NCI-H187 treated with DMSO at 0.1 percent for 48 hours (cell line): ENCODE measurements at places on chromosomes 2 and 18.

- no peak for DNase-seq
These were observed 12.8 kb downstream of the PGAP1 start for GRCh38 chr2:196913691-196914090.

DNA sequence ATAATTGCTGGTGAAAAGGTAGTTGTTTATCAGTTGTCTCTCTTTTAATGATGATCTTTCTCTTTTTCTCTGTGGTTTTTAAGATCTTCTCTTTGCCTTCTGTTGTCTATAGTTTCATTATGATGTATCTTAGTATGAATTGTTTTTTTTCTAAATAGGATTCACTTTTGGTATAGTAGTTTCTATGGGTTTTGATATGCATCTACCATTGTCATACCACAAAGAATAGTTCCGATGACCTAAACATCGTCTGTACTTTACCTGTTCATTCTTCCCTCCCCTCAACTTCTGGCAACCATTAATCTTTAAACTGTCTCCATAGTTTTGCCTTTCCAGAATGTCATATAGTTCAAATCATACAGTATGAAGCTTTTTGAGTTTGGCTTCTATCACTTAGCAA is 19.6 kb downstream of the RDH14 start:
- no peak for DNase-seq

GRCh38 chr2:185583058-185583816 is 155.4 kb upstream of the FSIP2 start:
- DNase-seq, result no peak

GRCh38 chr18:42047721-42048120 is 92.7 kb downstream of the PIK3C3 start:
- no peak for DNase-seq

- DNase-seq, result no peak
These were observed 22.3 kb downstream of the DCDC2C start for GRCh38 chr2:3725458-3726250.

DNA sequence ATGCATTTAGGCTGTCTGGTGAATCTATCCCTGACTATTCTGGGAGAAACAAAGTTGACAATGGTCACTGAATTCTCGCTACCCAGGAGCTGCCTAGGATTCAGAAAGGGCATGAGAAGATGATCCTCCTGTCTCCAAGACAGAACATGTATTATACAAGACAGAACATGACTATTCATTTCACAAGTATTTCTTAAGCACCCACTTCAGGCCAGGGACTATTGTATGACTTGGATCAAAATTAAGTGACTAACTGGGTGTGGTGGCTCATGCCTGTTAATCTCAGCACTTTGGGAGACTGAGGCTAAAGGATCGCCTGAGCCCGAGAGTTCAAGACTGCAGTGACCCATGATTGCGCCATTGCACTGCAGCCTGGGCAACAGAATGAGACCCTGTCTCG is 235.8 kb upstream of the RAB12 start:
- DNase-seq, result no peak

GRCh38 chr2:45910473-45911060 is 259.1 kb downstream of the PRKCE start:
- no peak for DNase-seq

DNA sequence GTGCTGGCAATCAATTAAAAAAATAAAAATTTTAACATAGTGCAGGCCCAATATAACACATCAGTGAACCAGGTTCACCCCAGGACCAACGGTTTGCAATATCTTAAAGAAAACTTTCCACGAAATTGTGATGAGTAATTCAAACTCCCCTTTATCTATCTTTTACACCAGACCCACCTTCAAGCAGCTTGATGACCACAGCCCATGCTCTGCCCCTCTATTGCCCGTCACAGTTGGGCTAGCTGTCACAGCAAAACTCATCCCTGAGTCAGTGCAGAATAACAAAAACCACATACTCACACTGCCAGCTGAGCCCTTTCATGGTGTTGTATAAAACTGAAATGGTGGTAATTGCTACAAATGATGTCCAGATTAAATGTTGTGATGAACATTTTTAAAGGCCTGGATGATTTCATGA is 112.5 kb upstream of the CREB1 start:
- no peak for DNase-seq

DNA sequence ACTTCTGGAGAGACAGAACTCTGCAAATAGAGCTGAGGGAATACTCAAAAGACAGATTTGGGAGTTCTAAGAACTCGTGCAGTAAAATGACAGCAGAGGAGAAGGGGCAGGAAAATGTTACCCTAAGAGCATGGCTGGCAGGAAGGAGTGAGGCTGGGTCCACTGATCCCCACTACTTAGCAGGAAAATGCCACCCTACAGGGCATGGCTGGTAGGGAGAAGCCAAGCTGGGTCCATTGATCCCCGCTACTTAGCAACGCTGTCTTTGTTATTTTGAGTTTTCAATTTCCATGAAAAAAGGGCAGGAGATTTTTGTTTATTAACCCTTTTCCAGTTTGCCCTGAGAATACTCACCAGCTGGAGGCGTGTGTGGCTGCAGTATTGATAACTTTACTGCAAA is 100.3 kb upstream of the TMEM200C start:
- DNase-seq, result no peak
